ENCODE measurements at places on chromosomes 2 and 18. TPM values are rescaled to one million over a fixed set of nuclear protein-coding genes. Genes with fewer than 3 reads are reported as not detected.

CYP27A1 gene
- polyA plus RNA-seq: 30.3 TPM

SLC39A6 gene
- polyA plus RNA-seq: 23.1 TPM

NCKAP1 gene
- polyA plus RNA-seq: 46.8 TPM

EGR4 gene
- not detected for polyA plus RNA-seq

DYNAP gene
- not detected for polyA plus RNA-seq

LHCGR gene
- not detected for polyA plus RNA-seq

CYP26B1 gene
- polyA plus RNA-seq: 0.06 TPM

MARCHF4 gene
- 11.3 TPM for polyA plus RNA-seq

SLC9A2 gene
- polyA plus RNA-seq: 0.03 TPM

LCT gene
- 0.03 TPM for polyA plus RNA-seq

WDPCP gene
- 2.1 TPM for polyA plus RNA-seq

SF3B1 gene
- polyA plus RNA-seq: 271 TPM

C1QL2 gene
- polyA plus RNA-seq: not detected

SCYGR4 gene
- polyA plus RNA-seq: not detected

PER2 gene
- polyA plus RNA-seq: 0.86 TPM

SCG2 gene
- polyA plus RNA-seq: not detected

DLX1 gene
- polyA plus RNA-seq: 0.12 TPM

RNF125 gene
- 0.73 TPM for polyA plus RNA-seq

DCDC2C gene
- not detected for polyA plus RNA-seq

CFAP65 gene
- polyA plus RNA-seq: 0.03 TPM

SERPINB10 gene
- not detected for polyA plus RNA-seq

ARHGEF4 gene
- not detected for polyA plus RNA-seq

REEP1 gene
- polyA plus RNA-seq: 0.24 TPM

SNORC gene
- polyA plus RNA-seq: 2.5 TPM

TSGA10 gene
- 0.05 TPM for polyA plus RNA-seq

ZNF396 gene
- polyA plus RNA-seq: 0.28 TPM

ICOS gene
- not detected for polyA plus RNA-seq

FAM161A gene
- 0.81 TPM for polyA plus RNA-seq

GAREM2 gene
- 3.7 TPM for polyA plus RNA-seq

ALK gene
- not detected for polyA plus RNA-seq

UGT1A6 gene
- polyA plus RNA-seq: not detected

TMEM178A gene
- 1.5 TPM for polyA plus RNA-seq

ANKRD62 gene
- not detected for polyA plus RNA-seq

NEU4 gene
- polyA plus RNA-seq: not detected

TUBA3D gene
- not detected for polyA plus RNA-seq

HRH4 gene
- polyA plus RNA-seq: 0.03 TPM

ANKRD23 gene
- polyA plus RNA-seq: 1.7 TPM

IL37 gene
- not detected for polyA plus RNA-seq

HK2 gene
- 3.4 TPM for polyA plus RNA-seq

CRYBA2 gene
- polyA plus RNA-seq: not detected
